ENCODE measurements at places on chromosomes 6 and 20. TPM values are rescaled to one million over a fixed set of nuclear protein-coding genes. Genes with fewer than 3 reads are reported as not detected.
A peak's percentile ranks its signal among the peaks of the same experiment; 100 is the strongest.

FHL5 gene
- total RNA-seq, result 39.7 TPM

CALHM4 gene
- total RNA-seq, result not detected

ADNP gene
- 30.6 TPM for total RNA-seq

MACROD2 gene
- 2.1 TPM for total RNA-seq

DNA sequence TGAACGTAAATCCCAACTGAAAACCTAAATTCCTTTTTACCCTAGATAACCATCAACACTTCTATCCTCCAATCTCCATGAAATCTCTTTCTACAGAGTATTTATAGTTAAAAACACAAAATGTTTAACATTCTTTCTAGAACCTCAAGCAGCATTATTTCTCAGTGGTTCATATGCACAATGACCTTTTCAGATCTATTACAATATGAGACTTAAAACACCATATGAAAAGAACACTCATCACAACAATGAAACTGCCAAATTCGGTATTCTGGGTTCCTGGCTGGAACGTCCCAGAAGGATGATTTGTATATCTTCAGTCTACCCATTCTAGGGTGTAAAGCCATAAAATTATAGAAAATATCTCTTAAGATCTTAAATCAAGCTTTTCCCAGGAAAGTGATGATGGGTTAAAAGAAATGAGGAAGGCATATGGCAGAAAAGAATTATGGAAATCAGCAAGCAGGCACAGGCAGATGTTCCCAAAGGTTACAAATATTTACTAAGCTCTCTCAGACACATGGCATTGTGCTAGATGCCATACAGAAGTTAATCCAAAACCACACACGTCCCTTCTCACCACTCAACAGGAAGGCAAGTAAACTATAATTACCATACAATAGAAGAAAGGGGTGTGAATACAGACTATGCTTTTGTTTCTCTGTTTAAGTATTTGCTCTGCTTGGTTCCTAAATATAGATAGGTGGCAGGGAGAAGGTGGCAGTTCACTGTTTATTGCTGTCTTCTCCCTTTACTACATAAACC is 118.0 kb downstream of the CHD6 start:
- DNase-seq, result no peak

GRCh38 chr6:46760925-46761324 is 14.2 kb downstream of the ANKRD66 start:
- no peak for DNase-seq

DNA sequence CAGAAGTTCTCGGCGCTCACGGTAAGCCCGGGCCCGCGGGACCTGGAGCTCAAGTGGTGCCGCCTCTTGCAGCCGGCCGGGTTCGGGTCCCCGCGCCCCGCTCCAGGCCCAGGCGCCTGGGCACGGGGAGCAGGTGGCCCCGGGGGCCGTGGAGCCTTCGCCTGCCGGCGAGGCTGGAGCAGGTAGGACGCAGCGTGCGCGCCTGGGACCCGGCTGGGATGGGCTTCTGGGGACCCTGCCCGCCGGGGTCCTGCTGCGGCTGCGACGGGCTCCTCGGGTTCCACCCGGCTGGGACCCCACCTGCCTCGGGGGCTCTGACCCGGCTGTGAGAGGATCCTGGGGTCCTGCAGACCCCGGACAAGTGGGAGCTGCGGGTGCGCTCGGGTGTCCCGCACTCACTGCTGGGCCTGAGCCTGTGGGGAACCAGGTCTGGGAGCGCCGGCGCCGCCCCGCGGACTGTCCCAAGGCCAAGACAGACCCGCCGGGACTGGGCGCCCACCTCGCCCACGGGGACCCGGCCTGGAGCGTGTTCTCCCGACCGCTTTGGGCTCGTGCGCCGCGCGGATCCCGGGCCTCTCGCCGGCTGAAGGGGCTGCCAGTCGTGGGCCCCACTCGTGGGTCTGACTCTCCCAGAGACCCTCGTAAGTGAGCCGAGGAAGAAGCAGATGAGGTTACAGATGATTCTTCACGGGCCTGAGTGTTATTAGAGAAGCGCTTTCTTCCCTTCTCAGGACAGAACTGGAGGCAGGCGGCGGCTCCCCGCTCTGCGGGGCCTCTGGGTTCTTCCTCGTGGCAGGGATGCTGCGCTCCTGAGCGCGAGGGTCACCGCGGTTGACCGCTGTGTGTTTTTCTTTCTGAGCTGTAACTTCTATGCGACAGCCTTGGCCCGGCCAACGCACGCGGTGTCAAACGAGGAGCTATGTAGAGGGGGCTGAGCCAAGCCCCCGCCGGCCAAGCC is 729 bp downstream of the SMOC2 start:
- DNase-seq, result peak; percentile 42

DNA sequence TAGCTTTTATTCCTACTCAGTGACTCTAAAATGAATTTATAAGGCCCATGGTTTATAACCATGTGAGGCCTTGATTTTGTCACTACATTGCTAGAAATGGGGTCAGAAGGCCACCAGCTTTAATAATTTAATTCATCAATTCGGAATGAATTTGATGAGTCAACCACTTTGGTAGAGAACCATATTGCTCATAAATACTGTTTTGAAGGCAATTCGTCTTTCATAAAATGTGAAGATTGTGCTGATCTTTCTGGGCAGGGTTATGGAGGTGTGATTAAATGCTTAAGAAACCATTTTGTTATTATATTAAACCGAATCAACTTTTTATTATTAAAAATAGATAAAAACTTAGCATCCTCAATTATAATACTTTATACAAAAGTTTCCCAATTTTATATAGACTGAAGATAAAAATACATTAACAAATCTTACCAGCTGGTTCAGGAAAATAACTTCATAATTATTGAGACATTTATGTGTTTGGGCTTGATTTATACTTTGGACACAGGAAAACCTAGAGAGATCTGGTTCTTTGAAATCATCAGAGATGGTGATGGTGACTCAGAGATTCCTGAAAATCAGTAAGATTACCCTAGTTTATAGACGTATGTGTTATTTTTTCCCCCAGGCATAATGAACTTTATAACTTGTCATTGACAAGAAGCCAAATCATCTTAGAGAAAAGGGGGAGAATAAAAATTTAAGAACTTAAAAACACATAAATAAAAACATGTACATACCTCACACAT is 10.6 kb downstream of the HCRTR2 start:
- no peak for DNase-seq

DNA sequence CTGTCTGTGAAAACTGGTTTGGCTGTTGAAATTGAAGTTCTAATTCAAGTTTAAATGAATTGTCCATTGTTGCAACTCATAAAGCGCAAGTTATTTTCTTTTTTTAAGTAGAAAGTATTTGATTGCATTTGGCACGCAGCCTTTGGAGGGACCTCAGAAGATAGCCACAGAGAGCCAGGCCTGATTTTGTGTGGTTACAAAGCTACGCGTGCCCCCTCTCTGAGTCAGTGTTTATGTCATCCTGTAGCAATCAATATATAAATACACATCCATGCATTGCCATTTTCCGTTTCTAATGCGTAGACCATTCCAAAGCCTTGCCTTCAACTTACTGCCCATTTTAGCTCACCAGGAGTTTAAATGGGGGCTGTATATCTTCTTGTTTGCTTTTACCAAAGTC is 173.2 kb downstream of the TMEM242 start:
- no peak for DNase-seq

DNA sequence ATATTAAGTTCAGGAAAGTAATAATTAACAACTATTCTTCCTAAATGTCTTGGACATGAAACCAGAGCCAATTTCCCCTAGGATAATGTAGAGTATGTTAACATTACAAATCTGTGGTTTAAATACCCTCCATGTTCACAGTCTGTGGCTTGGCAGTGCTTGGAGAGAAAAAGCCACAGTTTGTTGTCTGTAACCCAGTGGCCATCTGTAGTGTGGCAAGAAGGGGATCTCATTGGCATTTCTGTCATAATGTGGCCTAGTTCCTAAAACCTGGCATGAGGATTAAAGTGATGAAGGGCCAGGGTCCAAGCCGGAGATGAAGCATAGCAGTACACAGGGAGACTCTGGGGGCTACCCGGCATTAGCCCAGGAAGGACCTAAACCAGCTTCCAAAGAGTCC is 31.2 kb downstream of the SYNE1 start:
- no peak for DNase-seq

GRCh38 chr6:160431226-160431625 is 83.0 kb downstream of the SLC22A3 start:
- DNase-seq, result peak; percentile 87

- DNase-seq, result no peak
Observed at GRCh38 chr6:150328744-150329405, 39.9 kb upstream of the IYD start.

- no peak for DNase-seq
Observed at GRCh38 chr6:149174962-149175361, 142.6 kb upstream of the TAB2 start.

- peak; percentile 64 for DNase-seq
Observed at GRCh38 chr6:42200035-42200434, 5.3 kb upstream of the GUCA1B start.

DNA sequence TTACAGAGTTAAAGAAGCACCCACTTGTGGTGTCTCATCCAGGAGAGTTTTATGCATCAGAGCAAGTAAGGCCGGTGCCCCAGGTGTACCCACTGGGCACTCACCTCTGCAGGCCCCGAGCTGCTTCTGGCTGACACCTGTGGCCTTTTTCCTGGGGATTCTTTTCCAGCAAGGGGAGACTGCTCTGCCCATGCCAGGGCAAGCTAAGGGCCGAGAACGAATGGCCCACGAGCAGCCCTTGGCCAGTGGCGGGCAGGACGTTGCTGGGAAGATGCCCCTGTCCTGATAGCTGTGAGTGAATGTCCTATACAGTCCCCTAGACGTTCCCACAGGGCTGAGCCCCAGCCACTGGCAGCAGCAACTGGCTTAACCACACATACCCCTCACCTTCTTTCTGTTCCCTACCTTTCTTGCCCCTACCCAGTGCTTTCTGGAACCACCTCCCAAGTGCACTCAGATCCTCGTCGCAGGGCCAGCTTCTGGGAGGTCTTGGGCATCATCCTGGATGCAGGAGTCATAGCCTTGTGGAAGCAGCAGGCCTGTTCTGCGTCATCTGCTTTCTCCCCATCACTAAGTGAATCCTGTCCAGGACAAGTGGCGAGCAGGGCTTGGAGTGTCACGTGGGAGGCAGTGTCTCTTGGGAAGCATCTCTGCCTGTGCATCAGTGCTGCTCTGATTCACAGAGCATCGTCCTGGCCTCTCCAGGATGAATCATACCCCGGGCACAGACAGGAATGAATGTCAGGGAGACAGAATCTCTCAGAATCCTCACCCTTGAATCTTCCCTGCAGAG is 32.5 kb downstream of the SYNDIG1 start:
- DNase-seq, result peak; percentile 70

DNA sequence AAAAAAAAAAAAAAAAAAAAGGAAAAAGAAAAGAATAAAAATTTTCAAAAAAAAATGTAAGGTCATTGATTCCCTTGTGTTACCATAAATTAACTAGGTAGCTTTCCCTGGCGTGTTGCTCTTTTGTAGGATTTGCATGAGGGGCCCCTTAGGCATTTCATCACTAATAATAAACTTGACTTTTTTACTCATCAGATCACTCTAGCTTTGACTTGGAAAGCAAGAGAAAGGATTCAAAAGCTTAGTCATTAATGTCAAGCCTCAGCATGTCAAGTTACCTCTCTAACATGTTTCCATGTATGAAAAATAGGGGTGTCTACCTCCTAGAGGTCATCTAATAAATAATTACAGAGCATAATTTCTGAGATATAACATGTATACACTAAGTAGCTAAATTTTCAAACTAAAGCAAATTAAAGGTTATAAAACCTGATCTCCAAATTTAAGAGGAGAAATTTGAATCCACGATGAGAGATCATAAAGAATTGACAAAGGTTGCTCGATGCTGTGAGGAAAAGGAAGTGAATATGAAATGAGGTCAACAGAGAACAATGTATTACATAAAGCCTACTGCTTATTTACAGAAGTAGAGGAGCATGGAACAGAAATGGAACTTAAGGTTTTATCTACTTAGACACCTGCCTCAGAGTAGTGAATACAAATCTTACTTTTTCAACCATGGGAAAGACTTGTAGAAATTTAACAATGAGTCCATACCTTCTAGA is 86.8 kb downstream of the ARHGAP18 start:
- no peak for DNase-seq

DNA sequence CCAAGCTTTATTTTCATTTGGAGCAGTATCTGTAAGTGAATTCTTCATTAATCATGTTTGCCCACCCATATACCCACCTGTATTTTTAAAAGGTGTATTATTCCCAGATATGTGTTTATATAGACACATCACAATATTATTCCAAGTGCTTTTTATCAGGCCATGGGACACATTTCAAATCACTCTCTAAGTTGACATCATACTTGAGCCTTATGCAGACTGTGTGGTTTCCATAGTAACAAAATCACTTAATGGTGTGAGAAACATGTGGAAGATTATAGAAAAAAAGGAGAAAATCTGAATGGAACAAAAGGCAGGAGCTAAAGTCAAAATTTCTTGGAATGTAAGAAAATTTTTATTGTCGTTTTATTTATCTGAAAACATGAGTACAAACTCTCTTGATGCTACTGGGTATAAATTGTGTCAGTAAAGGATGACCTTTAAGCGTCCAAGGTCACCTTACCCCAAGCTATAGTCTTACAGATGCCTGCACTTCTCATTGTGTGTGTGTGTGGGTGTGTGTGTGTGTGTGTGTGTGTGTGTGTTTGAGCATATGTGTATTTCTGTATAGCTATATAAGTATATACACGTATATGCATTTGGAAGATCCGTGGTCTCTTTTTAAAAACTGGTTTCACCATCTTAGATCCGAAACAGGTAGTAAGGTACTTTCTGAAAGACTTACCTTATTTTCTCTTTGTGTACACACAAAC is 79.8 kb upstream of the CCN6 start:
- no peak for DNase-seq

GRCh38 chr20:34407962-34408474 is 44.9 kb downstream of the ITCH start:
- DNase-seq, result no peak

DNA sequence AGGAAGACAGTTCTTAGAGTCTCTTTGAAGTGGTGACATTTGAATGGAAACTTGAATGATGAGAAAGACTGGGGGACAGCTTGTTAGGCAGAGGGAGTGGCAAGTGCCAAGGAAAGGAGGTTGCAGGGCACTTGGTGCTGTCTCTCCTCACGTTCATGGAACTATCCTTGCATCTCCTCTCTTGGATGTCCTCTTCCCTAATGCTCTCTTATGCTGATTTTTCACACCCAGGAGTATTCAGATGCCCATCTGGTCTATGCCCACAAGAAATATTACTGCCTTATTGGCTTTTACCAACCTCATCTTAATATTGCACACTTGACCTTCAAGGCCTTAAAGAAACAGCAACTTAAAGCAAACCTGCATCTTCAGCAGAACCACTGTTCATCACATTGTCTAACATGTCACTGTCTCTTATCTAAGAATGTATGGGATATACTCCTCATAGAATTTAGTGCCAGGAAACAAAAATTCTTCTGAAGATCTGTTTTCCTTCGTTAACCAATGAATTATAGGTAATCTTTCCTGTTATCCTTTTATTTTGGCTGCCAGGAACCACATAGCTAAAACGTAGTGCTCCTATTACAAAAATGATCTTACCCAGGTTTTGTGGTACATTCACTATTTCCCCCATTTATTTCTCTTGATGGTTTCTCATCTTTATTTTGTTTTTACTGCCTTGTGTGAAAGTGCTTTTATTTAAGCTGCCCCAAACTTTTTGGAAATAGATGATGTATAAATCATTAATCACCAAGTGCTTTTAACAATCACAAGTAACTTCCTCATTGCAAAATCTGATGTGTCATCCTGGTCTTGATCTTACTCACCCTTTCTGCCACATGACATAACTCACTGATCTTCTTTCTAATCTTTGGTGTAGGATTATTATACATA is 12.8 kb downstream of the RGS17 start:
- no peak for DNase-seq

GRCh38 chr6:215335-216034 is 76.8 kb upstream of the DUSP22 start:
- DNase-seq, result no peak

GRCh38 chr6:3163248-3163594 is 5.9 kb upstream of the TUBB2A start:
- no peak for DNase-seq

Measured in uterus (tissue), 4 donors.